ENCODE measurements at places on chromosomes 5 and 9. TPM values are rescaled to one million over a fixed set of nuclear protein-coding genes. Genes with fewer than 3 reads are reported as not detected.

Gene PCDHB11
- 0.38 TPM for total RNA-seq

Gene LHX2
- not detected for total RNA-seq

Gene SVEP1
- 47.3 TPM for total RNA-seq

Gene PCDHA4
- total RNA-seq, result not detected

DNA sequence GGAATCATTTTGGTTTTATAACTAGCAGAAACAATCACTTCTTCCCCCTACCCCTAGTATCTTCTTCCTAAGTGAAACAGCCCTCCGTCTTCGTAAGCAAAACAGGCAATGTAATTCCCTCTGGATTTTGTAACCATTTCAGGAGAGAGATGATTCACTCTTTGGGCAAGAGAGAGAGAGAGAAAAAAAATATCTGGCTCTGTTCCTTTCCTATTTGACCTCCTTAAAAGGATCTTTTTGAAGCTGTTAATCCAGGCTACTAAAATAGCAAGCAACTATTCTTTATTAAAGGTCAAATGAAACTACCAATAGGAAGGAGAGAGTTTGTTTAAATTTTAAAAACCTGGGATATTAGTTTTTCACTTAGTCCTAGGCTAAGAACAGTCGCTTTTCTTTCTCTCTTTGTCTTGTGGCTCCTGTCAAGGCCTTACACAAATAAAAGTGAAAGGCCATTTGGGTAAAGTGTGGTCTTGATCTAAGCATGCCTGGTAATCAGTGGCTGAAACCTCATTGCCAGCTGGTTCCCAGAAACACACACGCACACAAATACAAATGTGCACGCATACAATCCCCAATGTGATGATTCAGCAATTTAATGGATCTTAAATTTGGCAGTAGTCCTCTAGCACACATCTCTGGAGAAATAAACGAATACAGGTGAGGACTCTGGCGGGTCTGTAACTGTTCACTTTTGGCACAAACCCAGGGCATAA is 70.2 kb downstream of the PRUNE2 start:
- H3K4me1 ChIP-seq, result peaks cover 29% of the 10 kb centered on the region
- no peaks in the 10 kb centered on the region for H3K36me3 ChIP-seq
- H3K4me3 ChIP-seq, result peak overlapping the region; percentile 60
- H3K27ac ChIP-seq, result peak overlapping the region; percentile 87

DNA sequence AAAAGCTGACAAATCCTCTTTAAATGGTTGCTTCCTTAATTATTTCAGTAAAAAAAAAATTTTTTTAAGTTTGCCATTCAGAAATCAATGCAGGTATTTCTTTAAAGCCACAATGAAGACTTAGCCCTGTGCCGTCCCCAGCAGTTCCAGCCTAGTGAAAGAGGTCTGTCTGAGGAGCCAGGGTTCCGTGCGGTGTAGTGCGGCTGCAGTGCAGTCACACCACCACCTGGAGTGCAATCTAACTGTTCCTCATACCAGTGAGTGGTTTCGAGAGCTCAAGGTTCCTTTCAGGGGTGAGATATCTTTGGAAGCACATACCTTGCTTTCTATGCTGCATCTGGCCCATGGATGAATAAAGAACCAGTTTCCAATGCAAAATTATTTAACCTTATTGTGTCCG is 87.5 kb downstream of the FANCC start:
- no peaks in the 10 kb centered on the region for H3K4me1 ChIP-seq
- H3K4me3 ChIP-seq, result no peak overlapping the region
- H3K36me3 ChIP-seq, result no peaks in the 10 kb centered on the region

DNA sequence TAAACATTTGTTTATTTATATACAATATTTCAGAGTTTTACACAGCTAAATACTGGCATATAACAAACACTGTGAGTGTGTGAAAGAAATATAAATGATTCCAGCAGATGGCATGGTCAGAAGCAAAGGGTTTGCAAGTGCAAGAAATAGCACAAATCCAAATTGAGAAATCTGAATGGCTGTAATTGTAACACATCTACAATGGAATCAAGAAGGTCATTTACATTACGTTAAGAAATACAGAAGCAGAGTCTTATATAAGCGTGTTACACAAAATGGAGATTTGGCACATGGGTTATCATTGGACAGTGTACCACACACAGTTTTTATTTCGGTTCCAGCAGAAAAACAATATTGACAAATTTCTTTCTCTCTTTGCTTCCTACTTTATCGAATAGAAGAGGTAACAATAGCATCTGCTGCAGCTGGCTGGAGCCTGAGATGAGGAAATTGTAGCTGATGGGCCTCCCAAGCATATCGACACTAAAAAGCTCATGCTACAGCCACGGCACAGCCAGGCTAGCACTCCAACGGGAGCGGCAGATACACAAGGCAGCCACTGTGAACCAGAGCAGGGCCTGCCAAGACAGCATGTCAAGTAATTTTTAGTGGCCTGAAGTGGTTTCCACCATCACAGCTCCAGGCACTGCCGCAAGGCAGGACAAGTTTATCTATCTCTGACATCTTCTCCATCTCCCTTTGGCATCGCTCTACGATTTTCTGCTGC is 564.6 kb upstream of the DMAC1 start:
- no peaks in the 10 kb centered on the region for H3K4me1 ChIP-seq
- no peak overlapping the region for H3K27ac ChIP-seq
- no peak for DNase-seq
- H3K4me3 ChIP-seq, result no peak overlapping the region
- H3K27me3 ChIP-seq, result no peaks in the 10 kb centered on the region
- H3K36me3 ChIP-seq, result no peaks in the 10 kb centered on the region

DNA sequence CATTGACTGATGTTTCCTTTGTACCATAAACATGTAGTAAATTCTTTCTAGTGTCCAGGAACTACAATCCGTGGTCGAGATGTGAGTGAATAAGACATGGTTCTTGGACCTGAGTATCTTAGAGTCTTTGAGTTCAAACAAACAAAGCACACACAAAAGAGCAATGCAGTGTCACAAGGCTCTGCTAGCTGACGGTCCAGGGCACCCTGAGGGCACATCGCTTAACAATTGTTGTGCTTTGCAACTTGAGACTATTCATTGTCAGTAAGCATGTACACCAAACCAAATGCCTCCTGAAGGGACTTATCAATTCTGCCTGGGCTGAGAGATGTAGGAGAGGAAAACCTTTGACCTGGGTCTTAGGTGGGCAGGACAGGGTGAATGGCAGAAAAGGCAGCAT is 84.8 kb downstream of the CAMK4 start:
- H3K27ac ChIP-seq, result no peak overlapping the region
- H3K36me3 ChIP-seq, result no peaks in the 10 kb centered on the region
- H3K4me3 ChIP-seq, result no peak overlapping the region
- no peaks in the 10 kb centered on the region for H3K4me1 ChIP-seq
- H3K27me3 ChIP-seq, result no peaks in the 10 kb centered on the region

DNA sequence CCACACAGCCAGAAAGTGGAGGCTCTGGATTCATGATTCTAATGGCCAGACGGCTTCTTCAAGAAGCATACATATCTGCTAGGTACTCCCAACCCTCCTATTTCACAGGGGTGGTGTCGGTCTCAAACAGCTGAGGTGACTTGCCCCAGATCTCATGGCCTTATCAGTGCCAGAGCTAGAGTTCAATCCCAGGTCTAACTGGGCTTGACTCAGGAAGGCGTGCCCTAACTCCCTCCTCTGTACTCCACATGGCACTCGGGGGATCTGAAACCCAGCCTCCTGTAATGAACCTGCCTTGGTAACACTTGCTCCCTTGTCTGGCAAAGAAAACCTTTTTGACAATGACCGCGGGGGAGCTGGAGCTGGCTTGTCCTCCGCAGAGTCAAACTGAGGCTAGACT is 2.1 kb downstream of the QRFP start:
- no peak for DNase-seq
- H3K36me3 ChIP-seq, result peaks cover 21% of the 10 kb centered on the region
- no peak overlapping the region for H3K27ac ChIP-seq
- no peak overlapping the region for H3K4me3 ChIP-seq
- H3K4me1 ChIP-seq, result no peaks in the 10 kb centered on the region

DNA sequence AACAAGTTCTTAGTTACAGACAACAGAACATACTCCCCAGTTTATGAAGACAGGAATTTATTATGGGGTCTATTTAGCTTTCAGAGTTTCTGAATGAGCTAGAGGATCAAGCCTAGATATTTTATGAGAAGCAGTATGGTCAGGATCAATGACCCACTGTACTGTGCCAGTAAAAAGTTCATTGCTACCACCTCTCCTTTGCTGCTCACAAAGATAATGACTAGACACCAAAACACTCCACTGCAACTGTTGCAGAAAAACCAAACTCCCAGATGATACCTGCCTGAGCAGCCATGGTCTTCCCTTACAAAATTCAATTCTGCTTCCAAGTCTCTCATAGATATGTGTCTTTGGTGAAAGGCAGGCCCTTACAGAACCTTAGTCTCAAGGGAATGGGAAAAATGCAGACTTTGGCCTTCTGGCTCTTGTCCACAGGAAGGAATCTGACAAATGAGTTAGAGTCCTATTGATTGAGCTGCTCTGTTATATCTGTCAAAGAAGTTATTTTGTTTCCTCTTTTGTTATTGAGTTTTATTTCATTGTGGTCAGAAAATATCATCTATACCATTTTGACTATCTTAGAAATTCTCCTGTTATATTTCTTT is 74.7 kb upstream of the RASGRF2 start:
- no peaks in the 10 kb centered on the region for H3K36me3 ChIP-seq
- no peak for DNase-seq
- H3K4me3 ChIP-seq, result no peak overlapping the region
- no peak overlapping the region for H3K27ac ChIP-seq
- H3K27me3 ChIP-seq, result no peaks in the 10 kb centered on the region
